ENCODE measurements at places on chromosomes 5 and 9. TPM values are rescaled to one million over a fixed set of nuclear protein-coding genes. Genes with fewer than 3 reads are reported as not detected.
A peak's percentile ranks its signal among the peaks of the same experiment; 100 is the strongest.

DNA sequence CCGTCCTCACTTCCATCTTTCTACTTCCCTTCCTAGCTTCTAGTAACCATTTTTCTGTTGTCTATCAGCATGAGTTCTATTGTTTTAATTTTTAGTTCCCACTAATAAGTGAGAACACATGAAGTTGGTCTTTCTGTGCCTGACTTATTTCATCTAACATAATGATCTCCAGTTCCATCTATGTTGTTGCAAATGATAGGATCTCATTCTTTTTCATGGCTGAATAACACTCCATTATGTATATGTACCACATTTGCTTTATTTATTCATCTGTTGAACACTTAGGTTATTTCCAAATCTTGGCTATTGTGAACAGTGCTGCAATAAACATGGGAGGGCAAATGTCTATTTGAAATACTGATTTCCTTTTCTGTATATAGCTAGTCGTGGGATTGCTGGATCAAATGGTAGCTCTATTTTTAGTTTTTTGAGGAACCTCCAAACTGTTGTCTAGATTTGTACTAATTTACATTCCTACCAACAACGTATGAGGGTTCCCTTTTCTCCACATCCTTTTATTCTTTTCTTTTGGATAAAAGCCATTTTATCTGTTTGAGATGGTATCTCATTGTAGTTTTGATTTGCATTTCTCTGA is 50.3 kb downstream of the NSD1 start:
- DNase-seq: no peak

DNA sequence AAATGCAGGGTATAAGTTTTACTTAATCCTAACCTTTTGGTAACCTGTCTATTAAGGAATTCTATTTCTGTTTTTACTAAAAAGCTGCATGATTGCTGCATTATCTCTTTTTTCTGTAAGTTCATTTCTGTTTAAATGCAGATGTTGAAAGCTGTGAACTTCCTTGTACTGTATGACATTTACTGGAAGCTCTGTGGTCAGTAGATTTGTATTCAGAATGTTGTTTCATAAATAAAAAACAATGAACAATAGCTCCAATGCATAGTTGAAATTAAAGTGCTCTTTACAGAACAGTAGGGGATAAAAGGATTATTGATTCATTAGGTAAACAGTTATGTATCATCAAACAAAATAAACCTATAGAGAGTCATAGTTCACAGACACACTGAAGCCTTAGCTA is 46.5 kb upstream of the FKTN start:
- no peak for DNase-seq

GRCh38 chr9:120014796-120015195 is 565.2 kb downstream of the CDK5RAP2 start:
- no peak for DNase-seq

- no peak for DNase-seq
Measured at GRCh38 chr9:135248721-135249120, 161.3 kb downstream of the OLFM1 start.

GRCh38 chr5:137635521-137635921 is 100.4 kb downstream of the KLHL3 start:
- no peak for DNase-seq

- no peak for DNase-seq
Measured at GRCh38 chr9:134631881-134632280, 9.7 kb upstream of the COL5A1 start.

DNA sequence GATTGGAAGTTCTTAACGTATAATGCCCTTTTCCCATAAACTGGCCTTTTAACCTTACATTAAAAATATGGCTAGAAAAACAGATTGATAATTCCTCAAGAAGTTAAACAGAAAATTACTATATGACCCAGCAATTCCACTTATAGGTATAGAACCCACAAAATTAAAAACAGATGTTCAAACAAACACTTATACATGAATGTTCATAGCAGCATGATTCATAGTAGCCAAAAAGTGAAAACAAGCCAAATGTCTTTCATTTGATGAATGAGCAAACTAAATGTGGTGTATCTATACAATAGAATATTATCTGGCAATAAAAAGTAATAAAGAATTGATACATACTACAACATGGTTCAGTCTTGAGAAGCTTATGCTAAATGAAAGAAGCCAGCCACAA is 35.5 kb downstream of the POU5F2 start:
- DNase-seq: peak; percentile 56

- DNase-seq: peak; percentile 27
Measured at GRCh38 chr9:131739959-131740648, at the start of gene RAPGEF1. Gene RAPGEF1 (minus strand): TSS chr9:131740076. CDS start chr9:131739830, 246 bp downstream.

DNA sequence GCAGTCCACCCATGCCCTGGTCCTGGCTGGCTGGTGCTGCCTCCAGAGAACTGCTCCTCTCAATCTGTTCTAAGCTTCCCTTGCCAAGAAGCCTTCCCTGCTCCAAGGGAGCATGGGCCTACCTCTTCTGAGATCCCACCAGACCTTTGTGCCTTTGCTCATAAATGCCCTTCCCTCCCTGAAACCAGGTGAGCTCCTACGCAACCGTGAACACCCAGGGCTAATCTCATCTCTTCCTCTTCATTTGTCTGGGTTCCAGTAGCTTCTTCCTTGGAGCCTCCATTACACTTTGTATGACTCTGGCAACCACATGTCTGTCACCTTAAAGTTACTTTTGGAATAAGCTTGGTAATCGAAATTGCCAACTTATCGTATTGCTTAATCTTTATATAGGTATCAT is 270.6 kb downstream of the PBX3 start:
- no peak for DNase-seq

DNA sequence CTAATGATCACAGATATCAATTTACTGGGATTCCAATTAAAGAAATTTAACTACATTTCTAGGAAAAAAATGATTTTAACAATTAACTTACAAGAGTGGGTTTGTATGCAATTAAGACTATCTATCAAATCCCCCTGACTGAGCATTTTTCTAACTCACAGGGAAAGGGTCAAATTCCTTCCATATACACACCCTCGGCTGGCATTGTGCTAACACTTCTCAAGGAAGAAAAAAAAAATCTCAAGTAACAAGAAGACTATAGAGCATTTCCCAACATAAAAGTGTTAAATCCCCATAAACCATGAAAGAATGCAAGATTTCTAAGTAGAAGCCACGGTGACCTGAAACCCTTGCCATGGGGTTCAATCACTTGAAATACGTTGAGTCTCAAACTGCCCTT is 368.8 kb downstream of the GLIS3 start:
- no peak for DNase-seq

- DNase-seq: no peak
Measured at GRCh38 chr5:179237770-179238627, 107.3 kb downstream of the ADAMTS2 start.

- peak; percentile 52 for DNase-seq
Measured at GRCh38 chr9:111940697-111941096, 44.1 kb downstream of the UGCG start.

GRCh38 chr9:123257276-123257675 is 11.1 kb downstream of the STRBP start:
- no peak for DNase-seq

DNA sequence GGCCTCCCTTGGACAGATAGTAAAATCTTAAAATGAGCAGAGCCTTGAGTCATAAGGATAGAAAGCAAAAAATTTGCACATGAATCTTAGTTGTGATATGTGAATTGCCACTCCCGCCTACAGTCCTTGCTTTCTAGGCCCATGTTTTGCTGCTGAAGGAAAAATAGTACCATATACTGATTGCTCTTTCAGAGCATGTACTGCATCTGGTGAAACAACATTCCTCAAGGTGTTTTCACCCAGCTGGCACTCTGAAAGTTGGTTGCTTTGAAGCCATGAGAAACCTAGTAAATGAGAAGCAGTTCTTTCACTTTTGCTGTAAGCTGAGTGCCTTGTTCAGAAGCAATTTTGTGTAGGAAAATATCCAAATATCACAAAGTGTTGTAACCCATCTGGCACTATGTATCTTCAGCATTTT is 10.3 kb downstream of the CDC37L1 start:
- DNase-seq: peak; percentile 48

DNA sequence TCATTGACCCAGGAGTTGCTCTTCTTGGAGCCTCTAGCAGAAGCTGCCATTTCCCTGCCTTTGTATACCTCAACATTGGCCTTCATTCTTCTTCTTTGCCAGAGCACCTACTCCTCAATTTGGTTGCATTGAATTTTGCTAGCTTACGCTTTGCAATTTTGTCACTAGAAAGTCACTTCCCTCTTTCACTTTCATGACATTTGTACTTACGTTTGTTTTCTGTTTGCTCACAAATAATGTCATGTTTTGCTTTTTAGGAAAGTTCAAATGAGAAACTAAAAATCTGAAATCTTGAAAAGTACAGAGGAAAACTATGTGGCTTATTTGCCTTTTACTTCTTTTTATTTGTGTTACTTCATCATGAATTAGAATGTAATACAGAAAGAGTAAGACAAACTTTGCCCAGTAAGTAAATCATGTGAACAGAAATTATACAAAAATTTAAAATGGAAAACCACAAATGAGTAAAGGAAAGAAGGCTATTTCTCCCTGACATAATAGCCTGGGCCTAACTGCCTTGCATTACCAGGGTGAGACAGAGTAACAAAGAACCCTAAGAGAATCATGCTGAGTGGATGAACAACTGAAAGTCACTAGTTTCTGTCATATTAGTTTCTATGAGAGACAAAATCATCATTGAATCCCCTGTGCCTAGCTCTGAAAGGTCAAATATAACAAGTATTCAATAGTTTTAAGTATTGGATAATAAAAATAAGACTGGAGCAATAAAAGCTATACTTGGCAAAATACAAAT is 7.4 kb upstream of the IFNA1 start:
- DNase-seq: no peak

GRCh38 chr5:167488371-167488770 is 803.1 kb upstream of the WWC1 start:
- DNase-seq: no peak

DNA sequence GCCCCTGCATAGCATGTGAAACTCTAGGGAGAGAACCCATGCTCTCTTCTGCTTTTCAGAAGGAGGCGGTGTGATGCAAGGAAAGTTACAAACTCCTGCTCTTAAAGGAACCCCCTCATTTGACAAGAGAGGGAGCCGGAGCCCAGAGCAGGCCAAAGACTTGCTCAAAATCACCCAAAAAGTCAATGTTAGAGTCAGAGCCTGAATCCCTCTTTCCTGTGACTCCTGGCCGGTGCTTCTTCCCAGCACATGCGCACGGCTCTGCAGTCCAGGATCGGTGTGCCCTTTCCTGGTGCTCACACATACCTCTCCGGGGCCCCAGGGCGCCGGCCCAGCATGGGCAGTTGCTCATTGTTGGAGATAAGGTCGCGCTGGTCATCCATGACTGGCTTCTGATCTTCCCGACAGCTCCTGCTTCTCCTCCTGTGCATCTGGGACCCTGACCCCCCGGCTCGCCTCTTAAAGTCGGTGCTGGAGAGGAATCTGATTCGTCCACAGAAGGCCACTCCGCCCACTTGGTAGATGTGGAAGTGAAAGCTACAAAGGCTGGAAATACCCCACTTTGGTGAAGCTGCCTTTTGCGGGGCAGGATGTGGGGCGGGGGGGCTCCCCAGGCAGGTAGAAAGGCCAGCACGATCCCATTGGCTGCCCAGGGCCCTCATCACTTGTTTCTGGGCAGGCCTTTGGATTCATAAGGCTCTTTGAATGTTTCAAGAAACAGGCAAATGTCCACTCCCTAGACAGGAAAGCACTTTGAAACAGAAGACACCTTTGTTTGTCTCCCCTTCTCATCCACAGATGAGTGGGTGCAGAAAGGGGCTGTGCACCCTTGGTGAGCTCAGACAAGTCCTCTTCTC is at the start of gene CD74:
Gene CD74, minus strand, starts transcription at position 592 of the 857 bp plus-strand sequence. Its CDS starts 161 bp downstream, at position 431.
- DNase-seq: peak; percentile 44

DNA sequence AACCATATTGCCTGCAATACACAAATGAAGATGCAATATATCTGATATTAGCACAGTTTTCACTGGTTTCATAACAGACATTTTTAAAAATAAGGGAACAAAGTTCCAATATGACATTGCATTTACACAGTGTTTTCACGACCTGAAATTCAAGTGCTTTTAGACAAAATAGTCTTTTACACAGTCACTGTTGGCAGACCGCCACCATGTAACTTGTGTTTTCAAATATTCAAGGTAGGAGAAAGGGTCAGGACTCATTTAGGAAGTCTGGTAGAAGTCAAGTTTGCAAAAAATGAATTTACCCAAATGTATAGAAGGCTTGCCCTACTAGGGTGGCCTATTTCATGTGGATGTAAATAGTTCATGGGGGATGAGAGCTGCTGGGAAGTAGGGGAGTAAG is 98.1 kb upstream of the TAS2R1 start:
- DNase-seq: no peak

DNA sequence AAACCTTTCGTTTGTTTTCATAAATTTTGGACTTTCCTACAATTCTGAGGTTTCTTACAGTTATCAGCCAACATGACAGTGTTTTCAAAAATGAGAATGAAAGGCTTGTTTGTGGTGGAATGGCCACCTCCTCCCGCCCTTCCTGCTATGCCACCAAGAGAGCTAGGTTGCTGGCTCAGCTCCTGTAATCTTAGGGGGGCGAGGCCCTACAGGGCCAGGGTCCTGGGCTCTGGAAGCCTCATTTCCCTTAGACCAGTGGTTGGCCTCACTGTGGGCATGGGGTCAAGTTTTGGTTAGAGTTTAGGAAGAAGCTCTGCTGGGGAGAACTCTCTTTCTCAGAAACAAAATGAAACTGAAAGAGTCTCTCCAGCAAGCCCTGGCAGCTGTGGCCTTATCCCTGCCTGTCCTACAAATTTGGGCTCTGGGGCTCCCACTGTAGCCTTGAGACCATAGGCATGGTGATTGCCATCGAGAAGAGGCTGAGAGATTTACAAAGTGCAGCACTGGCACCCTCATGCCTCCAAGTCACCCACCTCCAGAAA is 66.2 kb downstream of the IRX1 start:
- DNase-seq: no peak

- no peak for DNase-seq
Measured at GRCh38 chr5:33738097-33738496, 153.7 kb downstream of the ADAMTS12 start.

DNA sequence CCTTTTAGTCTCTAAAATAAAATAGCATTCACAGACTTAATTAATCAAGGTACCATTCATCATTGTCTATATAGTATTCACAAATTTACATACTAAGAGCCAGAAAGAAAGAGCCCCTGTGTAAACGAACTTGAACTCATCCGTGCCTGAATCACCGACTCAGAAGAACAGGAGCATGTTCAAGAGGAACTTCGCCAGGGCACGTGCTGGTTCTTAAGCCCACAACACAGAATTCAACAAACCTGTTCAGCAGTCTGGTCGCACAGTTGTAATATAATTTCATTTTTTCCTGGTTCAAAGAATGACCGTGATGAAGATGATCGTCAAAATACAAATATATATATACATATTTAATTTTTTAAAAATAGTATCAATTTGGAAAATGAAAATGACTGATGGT is 141.9 kb downstream of the CETN3 start:
- no peak for DNase-seq

GRCh38 chr5:99102073-99102697 is 173.4 kb upstream of the CHD1 start:
- no peak for DNase-seq

GRCh38 chr9:95726756-95727155 is 148.7 kb upstream of the ERCC6L2 start:
- DNase-seq: peak; percentile 74

- no peak for DNase-seq
Measured at GRCh38 chr9:13970426-13970825, 343.5 kb downstream of the NFIB start.

Gene MYOZ3
- 0.72 TPM for total RNA-seq

Gene TMEM8B
- total RNA-seq: 2.8 TPM

Gene NEURL1B
- 2.5 TPM for total RNA-seq

Gene GMCL2
- not detected for total RNA-seq

Data from fibroblast of the aortic adventitia (primary cell).